ENCODE measurements at places on chromosomes 5 and 9.

GRCh38 chr5:430214-430925 lies 12.6 kb upstream of the EXOC3 start:
- DNase-seq: no peak

DNA sequence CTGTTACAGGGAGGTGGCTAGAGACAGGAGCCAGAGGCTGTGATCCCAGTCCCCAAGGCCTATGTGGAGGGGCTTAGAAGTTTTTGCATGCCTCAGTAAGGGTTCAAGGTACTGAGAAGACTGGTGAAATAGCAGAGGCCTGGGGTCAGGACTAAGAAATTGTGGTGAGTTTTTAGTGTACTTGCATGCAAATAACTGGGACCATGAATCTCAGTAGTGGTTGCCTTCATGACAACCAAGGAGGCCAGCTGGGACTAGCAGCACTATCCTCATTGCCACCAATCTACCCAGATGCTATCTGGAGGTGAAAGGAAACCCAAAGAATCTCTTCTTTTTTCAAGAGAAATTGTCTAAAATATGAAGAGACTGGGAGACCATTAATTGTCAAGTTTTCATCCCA lies 395.1 kb downstream of the CETN3 start:
- no peak for DNase-seq

DNA sequence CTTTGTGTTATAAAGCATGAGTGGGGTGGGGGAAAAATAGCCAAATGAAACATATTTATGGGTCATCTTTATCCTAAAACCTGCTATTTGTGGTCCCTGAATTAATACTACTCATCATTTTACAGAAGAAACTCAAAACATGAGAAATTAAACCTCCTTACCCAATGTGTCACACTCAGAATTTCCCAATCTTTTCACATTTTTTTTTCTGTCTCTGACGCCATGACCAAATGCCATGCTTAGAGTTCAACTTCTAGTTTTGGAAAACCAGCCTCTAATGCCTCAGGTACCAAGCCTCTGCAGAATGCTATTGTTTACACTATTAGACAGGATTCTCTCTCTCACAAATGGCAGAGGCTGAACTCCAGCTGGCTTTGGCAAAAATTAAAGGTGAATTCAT lies 505.5 kb upstream of the WWC1 start:
- no peak for DNase-seq

DNA sequence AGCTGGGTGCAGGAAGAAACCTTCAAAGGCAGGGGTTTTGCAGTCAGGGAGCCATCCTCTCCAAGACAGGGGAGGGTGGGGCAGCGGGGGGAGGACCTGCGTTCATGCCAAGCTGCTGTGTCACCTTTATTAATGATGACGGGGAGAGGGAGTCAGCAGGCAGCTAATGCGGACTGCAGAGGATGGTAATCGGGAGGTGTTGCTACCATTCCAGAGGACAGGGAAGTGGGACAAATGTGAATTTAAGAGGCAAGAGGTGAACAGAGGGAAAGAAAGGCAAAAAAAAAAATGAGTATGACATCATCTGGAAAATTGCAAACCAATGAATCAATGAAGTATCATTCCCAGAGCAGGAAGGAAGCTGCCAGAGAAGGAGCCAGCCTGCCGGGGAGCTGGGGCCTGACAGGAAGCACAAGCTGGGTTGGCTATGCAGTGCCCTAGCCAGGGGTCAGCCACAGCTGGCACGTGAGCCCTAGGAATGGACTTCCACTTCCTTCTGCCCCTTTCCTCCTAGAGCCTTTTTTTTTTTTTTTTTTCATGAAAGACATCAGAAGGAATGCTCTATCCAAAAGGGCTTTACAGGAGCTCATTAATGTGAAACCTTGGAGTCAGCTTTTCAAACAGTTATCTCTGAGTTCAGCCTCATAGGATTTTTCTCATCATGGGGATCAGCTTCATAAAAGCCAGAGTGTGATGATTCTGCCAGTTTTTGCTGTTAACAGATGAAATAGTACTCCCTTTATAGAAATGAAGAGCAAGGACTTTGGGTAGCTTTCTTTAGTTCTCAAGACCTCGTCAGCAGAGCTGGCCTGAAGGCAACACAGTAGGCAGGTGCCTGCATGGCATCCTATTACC lies 9.2 kb downstream of the INSYN2B start:
- DNase-seq: peak; percentile 28

GRCh38 chr5:35229076-35230037 lies 930 bp downstream of the PRLR start:
- DNase-seq: no peak

- DNase-seq: no peak
Measured at GRCh38 chr9:93709600-93710369, 133.4 kb downstream of the PHF2 start.

GRCh38 chr5:93599399-93600120 lies 16.5 kb downstream of the NR2F1 start:
- no peak for DNase-seq

DNA sequence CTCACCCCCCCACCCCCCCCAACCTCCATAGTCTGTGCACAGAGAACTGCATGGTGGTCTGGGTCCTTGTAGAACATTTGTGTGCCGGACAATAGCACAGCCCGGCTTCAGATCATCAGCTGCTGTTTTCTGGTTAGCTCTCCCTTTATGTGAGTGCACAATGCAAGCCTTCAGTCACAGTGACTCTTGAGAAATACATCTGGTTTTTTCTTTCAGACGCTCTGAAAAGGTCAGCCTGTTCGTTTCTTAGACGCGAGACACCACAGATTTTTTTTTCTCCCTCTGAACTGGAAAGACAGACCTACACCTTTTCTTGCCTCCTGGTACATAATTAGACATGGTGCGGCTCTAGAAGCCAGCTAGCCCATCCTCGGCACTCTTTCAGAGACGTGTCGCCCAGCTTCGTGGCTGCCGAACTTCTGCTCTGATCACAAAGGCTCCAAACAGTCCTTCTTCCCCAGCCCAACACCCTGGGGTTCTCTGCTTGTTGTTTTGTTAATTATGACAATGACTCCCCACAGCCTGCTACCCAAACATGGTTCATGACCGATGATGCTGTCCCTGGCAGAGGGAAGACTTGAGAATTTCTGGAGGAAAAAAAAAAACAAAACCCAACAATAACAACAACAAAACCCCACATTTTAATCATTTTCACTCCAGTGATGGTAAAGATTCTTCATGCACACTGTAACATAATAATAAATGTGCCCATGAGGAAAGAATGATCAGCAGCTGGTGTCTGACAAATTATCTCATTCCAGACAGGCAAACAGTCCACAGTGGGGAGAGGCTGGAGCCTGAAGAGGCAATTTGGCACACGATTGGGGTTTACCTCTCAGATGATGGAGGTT lies 241.4 kb upstream of the ZNF462 start:
- DNase-seq: no peak

DNA sequence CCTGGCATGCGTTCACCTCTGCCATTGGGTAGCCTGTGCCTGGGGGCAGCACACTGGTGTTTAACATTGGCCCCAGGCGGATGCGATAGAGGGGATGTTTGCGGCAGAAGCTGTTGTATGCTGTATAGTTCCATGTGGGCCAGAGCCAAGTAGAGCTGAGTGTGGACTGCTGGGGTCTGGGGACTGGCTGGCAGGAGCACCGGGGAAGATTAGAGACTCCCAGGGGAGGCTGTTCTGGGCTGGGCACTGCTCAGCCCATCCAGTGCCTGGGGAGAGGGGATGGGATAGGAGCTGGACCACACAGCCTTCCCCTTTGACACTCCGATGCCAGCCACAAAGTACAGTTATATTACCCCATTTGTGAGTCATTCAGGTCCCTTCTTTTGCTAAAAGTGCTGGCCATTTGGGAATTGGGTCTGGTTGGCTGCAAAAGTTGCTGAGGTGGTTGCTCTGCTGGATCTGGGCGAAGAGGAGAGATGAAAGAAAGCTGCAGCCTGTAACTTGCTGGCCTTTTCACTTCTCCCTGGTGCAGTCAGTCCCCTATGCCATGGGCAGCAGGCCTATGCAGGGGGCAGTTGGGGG lies 73.8 kb downstream of the RGS3 start:
- DNase-seq: no peak

DNA sequence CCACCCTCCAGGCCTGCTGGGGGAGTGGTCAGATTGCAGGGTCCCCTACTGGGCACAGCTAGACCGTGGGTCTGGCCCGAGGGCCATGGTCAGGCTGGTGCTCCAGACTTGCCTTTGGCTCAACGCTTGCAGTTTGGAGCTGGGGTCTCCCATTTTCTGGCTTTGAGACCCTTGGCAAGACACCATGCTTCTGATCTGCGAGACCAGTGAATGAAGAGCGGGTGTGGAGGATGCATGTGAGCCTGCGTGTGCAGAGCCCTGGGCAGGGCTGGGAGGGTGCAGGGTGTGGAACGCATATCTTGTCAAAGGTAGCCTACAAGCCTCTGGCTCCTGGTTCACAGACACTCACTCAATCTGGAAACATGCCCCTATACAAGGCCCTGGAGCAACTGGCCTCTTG lies 6.1 kb upstream of the MRNIP start:
- no peak for DNase-seq

GRCh38 chr5:166781737-166782136 lies 1509.7 kb upstream of the WWC1 start:
- no peak for DNase-seq

GRCh38 chr9:70519912-70520724 lies 105.7 kb upstream of the KLF9 start:
- DNase-seq: no peak

DNA sequence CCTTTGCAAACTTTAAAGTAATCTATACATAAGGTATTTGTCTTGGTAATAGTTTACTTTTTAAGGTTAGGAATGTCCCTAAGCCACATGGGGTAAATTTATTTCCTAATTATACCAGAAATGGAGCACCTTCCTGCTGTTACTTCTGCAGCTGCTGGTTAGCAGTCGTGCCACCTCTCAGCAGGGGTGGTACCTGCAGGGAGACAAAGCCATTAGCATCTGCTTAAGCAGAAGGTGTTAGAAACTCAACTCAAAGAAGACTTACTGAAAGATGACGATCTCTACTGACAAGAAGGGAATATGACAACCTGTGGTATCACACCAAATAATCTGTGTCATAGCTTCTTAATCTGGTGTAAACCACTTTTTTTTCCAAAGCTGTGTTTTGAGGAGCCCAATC lies 173.7 kb downstream of the BRINP1 start:
- DNase-seq: no peak

GRCh38 chr9:22009506-22009867 lies 382 bp upstream of the CDKN2B start:
- DNase-seq: no peak

DNA sequence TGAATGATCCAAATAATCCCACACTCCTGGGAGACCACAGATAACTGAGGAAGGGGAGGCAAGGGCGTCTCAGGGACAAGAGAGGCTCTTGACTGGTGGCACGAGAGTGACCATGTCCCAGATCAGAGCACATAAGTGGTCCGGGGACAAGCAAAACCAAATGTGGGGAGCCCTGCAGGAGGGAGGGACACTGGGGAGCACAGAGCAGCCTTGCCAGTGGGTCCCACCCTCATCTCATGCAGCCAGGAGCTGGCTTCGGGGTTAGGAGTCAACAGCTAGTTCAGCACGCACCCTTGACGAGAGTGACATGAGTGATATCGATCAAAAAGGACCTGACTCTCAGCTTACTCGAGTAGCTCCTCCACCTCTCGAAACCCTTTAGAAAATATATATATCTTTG lies 16.5 kb upstream of the UBE2QL1 start:
- DNase-seq: no peak

GRCh38 chr9:5425006-5425628 lies 12.6 kb downstream of the PLGRKT start:
- no peak for DNase-seq
